ENCODE measurements at places on chromosomes 16 and 17.

- no peak for DNase-seq
Measured at GRCh38 chr17:29562615-29563014, 4.2 kb downstream of the ABHD15 start.

GRCh38 chr16:14050291-14051027 is 20.7 kb upstream of the MRTFB start:
- DNase-seq = no peak

DNA sequence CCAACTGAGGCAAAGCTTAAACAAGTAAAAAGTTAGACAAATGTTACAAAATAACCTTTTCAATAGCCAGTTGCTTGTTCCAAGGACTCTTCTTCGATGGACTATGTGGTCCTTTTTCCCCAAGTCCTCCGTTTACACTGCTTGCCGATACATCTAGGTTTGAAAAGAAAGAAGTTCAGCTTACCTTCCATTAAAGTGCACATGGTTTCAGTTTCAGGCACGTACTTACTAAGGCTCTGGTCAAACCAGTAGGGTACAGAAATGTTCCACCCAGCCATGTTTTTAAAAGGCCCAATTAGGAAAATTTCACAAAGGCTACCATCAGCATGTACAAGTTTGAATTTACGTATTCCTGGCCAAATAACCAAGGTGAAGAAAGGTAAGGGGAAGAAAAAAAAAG is 2.1 kb downstream of the SRSF2 start:
- no peak for DNase-seq

- no peak for DNase-seq
Measured at GRCh38 chr16:81514041-81514559, 69.5 kb downstream of the CMIP start.

- DNase-seq = no peak
Measured at GRCh38 chr17:79609049-79609589, 1.7 kb downstream of the RBFOX3 start.

GRCh38 chr17:40447148-40447644 is 3.9 kb downstream of the IGFBP4 start:
- DNase-seq = no peak

- peak; percentile 39 for DNase-seq
Measured at GRCh38 chr17:51371732-51372151, 111.4 kb downstream of the UTP18 start.

DNA sequence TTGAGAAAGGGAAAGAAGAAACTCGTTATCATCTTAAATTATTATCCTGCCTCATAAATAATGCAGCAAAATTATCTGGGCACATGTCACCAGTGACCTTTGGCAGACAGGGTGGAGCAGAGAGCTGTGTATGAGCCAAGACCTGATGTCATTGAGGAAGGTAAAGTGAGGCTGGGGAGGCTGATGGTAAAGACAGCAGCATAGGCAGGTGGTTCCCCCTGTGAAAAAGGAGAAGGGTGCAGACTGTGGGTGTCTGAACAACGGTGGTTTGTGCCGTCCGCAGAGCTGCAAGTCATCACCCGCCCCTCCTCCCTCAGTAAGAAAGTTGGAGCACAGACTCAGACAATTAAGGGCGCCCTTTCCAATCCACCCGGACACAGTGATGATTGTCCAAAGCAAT is 30.8 kb upstream of the METTL16 start:
- DNase-seq = no peak

DNA sequence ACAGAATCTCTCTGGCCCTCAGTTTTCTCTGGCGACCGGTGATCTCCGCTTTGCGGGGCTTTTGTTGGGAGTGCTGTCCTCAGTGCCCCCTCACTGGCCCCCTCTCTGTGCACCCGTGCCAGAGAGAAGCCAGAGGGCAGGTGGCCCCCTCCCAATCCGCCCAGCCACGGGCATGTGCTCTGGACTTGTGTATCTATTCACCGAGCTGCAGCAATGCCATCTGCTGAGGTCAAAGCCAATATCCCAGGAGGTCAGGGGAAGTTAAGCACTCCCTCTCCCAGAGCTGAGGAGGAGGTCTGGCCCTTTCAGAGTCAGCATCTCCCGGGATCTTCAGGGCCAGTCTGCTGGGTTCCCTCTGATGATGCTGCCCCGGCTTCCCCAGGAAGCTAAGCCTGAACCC is 5.1 kb downstream of the CACNG5 start:
- no peak for DNase-seq

DNA sequence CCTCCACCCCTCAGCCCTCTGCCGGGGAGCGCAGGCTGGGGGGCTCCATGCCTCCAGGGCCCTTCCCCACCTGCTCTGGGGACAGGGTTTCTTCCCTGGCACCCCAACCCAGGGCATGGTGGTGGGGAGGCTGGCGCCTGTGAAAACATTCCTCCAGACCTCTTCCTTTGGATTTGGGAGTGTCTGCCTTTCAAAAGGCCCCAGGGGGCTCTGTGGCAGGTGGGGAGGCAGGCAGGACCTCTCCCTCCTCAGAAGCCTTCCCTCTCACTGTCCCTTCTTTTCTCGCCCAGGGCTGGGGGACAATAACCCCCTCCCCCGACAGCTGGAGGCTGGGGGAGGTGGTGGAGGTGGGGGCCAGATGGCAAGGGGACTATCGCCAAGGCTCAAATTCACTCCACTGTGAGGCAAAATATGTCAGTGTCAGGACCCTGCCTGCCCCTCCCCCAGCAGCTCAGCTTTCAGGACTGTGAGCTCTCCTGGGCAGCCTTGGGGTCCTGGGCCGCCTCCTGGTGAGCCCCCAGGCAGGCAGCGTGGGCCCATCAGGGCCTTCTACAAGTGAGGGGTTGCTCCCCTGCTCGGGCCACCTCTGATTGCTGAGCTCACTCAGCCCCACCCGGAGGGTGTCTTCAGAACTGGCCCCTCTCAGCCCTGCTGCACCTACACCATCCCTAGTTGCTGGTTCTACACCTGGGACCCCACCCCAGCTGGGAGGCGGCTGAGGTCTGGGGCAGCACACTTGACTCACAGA is 1.8 kb downstream of the CDH15 start:
- no peak for DNase-seq

GRCh38 chr17:31858642-31859486 is at the start of gene COPRS:
COPRS (minus strand) TSS chr17:31859244; CDS start chr17:31859199, 45 bp downstream.
- peak; percentile 83 for DNase-seq

DNA sequence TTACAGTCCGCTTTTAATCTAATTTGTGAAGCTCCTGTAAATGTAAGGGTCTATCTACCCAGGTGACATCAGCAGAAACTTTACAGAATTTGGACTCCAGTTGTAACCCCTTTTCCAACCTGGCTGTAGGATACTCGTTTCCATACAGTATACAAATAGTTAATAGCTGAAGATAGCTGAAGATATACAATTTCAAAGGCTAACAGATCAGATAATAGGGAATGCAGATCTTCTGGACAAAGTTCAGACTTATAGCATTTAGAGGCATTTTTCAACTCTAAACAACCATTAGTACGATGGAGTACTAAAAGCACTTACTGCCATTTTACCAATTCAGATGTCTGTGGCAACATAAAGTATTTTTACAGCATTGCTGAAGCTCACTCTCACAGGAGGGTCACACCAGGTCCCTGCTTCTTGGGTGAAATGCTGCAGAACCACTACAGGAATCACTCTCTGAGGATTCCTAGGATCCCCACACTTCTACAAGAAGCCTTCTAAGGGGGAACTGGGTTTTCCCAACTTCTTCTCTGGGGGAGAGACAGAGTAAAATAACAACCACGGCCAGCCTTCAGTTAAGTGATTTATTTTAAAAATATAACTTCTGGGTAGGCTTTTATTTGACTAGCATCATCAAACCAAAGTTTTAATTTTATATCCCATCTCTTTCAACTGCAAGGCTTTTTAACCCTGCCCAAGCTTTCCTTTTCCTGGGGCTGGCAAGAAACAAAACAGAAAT is 2.9 kb downstream of the VEZF1 start:
- no peak for DNase-seq

DNA sequence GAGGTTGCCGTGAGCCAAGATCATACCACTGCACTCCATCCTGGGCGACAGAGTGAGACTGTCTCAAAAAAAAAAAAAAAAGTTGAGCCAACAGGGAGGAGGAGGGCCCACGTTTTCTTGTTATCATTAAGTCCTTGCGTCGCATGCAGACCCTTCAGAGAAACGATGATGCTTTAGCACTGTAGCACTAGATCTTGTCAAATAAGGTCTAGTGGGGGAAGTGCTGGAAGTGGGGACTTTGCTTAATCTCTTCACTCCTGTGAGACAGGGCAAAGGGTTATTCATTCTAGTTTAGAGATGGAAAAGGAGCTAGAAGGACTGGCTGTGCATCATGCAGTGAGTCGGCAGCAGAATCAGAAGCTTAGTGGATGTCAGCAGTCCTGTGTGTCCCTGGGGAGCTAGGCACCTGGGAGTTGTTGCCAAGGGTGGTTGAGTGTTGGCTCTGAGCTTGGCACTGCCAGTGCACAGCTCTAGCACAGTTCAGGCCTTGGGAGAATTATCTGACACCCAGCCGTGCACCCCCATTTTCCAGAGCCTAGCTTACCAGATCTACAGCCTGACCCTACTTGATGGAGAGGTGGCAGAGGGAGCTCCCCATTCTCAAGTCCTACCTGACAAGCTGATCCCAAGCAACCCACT is 33.4 kb upstream of the TBX2 start:
- DNase-seq = no peak

- no peak for DNase-seq
Measured at GRCh38 chr17:80673152-80673920, 128.7 kb downstream of the RPTOR start.

DNA sequence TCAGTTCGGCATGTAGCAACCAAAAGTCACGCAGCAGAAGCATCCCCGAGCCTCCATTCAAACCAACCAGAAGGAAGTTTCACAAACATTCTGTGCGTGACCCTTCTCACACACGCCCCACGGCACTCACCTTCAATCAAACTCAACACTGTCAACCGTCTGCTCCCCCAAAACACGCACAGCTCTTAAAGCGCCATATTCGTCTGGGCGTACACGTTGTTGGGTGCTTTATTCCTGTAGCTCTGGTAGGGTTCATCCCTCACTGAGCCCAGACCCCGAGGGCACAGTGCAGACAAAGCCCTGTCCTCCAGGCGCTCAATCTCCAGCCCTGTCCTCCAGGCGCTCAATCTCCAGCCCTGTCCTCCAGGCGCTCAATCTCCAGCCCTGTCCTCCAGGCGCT is 2.2 kb downstream of the RAB40B start:
- DNase-seq = no peak

DNA sequence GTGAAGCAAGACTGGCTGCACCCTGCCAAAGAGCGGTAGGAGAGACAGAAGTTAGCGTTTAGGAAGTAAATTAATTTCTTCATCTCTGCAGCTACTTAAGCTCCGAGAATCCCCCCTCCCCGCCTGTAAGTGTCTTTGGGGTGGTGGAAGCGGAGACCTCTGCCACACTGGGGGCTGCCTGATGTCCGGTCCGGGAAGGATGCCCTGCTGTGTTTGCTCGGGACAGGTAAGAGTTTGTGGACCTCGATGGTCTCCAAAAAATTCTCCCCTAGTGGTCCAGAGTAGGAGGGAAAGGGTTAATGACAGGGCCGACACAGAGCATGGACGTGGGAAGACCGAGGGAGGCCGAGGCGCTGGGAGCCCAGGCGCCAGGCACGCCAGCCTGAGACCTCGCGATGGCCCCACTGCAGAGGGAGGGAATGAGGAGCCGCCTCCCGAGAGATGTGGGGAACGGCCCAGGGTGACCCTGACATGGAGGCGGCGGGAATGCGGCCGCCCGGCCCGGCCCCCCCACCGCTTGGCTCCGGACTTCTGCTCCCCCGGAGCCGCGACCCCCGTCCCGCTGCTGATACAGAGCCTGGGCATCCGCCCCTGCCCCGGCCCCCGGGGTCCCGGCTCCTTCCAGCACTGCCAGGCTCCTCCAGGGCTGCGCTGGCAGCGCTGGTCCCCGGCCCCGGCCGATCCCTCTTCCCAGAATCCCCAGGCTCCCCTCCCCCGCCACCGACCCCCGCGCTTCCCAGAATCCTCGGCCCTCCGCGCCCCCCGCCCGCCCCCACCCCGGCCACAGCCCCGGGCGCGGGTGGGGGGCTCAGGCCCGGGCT is 680 bp downstream of the ZNF629 start:
- no peak for DNase-seq

GRCh38 chr17:3817851-3818605 is 17.0 kb upstream of the ITGAE start:
- DNase-seq = no peak

- peak; percentile 95 for DNase-seq
Measured at GRCh38 chr16:28935924-28936783, 4.4 kb downstream of the CD19 start.

- no peak for DNase-seq
Measured at GRCh38 chr17:21376759-21377690, 868 bp downstream of the KCNJ12 start.

GRCh38 chr17:35586569-35587073 is 501 bp upstream of the AP2B1 start:
- peak; percentile 33 for DNase-seq

GRCh38 chr17:676060-676700 is 38.5 kb downstream of the VPS53 start:
- no peak for DNase-seq

DNA sequence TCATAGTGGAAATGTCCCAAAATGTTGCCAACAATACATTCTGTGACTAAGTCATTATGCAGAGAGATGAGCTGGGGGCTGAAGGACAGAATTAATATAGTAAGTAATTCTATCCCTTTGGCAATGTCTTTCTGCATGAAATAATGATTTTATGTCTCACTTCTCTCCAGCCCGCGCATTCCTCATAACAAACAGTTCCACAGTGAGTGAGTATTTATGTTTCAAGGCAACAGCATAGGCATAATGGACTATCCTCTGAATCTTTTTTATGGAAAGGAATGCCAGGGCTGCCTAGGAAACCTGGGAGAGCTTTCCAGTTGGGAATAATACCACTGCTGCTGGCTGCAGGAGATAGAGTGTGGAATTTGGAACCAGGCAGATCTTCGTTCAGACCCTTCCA is 477.7 kb downstream of the HS3ST4 start:
- no peak for DNase-seq

DNA sequence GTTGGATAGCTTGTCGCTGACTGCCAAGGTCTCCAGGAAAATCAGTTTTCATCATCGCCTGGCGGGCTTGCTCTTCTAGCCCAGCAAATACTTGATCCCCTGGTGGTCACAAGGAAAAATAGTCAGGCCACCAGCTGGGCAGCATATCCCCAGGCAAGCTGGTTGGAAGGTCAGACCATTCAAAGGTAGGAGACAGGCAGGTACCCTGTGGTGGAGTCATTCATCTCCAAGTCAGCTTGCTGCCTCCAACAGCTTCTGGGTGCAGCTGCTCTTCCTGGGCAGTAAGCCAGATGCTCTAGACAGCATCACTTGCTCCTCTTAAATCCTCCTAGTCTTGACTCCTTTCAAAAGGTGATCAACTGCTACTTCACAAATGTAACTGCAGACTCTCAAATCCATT is 16.0 kb downstream of the ZNF821 start:
- no peak for DNase-seq

GRCh38 chr17:17832032-17832363 is 4.8 kb downstream of the SREBF1 start:
- no peak for DNase-seq

- DNase-seq = no peak
Measured at GRCh38 chr17:32912218-32912897, 15.6 kb upstream of the TMEM98 start.

- DNase-seq = no peak
Measured at GRCh38 chr16:83271970-83272575, 535.7 kb upstream of the HSBP1 start.

- DNase-seq = no peak
Measured at GRCh38 chr17:77410470-77410869, 269.7 kb downstream of the SEC14L1 start.

GRCh38 chr16:57725554-57725953 is 10.0 kb upstream of the KATNB1 start:
- no peak for DNase-seq

Measured in stimulated activated CD8-positive, alpha-beta memory T cell treated with anti-CD3 and anti-CD28 coated beads, Interleukin-4, amount 100 ng/mL, for 48 hours (primary cell).